Liver (tissue), 10 donors: ENCODE measurements at places on chromosomes 7 and 10.

DNA sequence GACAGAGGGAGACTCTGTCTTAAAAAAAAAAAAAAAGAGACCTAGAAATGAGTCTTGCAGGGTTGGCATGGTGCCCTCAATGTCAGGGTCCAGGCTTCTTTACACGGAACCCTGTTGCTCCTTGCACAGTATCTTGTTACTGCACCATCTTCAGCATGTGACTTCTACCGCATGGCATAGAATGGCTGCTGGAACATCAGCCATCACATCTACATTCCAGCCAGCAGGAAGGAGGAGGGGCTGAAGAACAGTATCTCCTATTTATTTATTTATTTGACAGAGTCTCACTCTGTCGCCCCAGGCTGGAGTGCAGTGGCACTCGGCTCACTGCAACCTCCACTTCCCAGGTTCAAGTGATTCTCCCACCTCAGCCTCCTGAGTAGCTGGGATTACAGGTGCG lies 3.7 kb upstream of the ACHE start:
- DNase-seq: no peak

GRCh38 chr10:29023678-29024077 lies 265.2 kb upstream of the LYZL1 start:
- no peak for DNase-seq

GRCh38 chr7:108009873-108010272 lies 6.9 kb upstream of the LAMB1 start:
- DNase-seq: no peak

GRCh38 chr10:22379059-22379458 lies 33.8 kb downstream of the SPAG6 start:
- no peak for DNase-seq

DNA sequence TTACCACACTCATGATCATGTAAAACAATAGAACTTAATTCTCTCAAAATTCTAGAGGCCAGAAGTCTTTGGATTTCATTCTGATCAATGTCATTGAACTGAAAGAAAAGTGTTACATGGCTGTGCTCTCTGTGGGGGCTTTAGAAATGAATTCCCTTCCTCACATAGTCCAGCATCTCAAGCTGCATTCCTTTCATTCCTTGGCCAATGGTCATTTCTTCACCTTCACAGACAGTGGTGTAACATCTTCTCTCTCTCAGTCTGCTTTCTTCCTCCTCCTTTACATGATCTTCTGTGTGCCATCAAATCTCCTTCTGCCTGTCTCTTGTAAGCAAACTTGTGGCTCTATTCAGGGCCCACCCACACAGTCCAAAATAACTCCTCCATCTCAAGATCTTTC lies 735.3 kb downstream of the SUGCT start:
- no peak for DNase-seq

DNA sequence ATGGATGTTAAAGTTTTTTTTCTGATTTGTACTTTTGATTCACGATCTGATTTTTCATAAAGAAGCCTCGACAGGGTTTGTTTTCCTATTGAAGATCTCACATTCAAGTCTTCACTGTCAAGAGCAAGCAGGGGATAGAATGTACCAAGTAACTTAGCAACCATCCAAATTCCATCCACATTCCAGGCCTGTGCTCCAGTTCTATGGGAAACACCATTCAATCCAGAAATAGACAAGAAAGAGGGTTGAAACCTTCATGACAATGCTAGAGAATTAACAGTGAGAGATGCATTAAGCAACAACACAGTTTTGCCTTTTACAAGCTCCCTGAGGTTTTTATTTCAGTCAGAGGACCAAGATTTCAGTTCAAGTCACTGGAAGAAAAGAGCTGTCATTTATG lies 300.2 kb downstream of the NEBL start:
- DNase-seq: no peak

- DNase-seq: no peak
These were observed 57.8 kb downstream of the GAD2 start for GRCh38 chr10:26274391-26274790.

DNA sequence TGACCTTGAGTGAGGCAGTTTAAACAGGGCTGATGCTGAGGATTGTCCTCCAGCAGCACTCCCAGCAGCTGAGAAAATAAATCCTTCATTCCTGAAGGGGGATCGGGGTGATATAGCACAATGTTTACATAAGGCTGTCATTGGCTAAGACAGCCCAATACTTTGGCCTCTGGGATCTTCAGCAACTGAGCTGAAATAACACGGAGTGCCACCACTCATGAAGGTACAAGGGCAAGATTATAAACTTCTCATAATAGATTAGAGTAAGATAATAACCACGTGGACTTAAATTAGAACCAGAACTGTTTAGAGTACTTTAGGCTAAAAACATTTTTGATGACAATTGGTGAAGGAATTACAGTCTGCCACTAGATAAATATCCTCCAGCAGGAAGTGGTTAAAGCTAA lies 70.0 kb upstream of the PAPSS2 start:
- no peak for DNase-seq

DNA sequence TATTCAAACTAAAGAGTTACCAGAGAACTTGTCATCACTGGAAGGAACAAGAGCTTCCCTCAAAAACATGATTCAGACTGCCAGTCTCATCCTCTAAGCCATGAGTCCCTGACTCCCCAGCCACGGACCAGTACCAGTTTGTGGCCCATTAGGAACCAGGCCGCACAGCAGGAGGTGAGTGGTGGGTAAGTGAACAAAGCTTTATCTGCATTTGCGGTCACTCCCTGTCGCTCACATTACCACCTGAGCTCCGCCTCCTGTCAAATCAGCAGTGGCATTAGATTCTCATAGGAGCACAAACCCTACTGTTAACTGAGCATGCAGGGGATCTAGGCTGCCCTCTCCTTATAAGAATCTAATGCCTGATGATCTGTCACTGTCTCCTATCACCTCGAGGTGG lies 42.2 kb upstream of the C10orf90 start:
- DNase-seq: peak; percentile 9

GRCh38 chr10:116263870-116264655 lies 8.9 kb downstream of the GFRA1 start:
- no peak for DNase-seq

GRCh38 chr7:87672217-87672616 lies 44.0 kb downstream of the RUNDC3B start:
- no peak for DNase-seq

DNA sequence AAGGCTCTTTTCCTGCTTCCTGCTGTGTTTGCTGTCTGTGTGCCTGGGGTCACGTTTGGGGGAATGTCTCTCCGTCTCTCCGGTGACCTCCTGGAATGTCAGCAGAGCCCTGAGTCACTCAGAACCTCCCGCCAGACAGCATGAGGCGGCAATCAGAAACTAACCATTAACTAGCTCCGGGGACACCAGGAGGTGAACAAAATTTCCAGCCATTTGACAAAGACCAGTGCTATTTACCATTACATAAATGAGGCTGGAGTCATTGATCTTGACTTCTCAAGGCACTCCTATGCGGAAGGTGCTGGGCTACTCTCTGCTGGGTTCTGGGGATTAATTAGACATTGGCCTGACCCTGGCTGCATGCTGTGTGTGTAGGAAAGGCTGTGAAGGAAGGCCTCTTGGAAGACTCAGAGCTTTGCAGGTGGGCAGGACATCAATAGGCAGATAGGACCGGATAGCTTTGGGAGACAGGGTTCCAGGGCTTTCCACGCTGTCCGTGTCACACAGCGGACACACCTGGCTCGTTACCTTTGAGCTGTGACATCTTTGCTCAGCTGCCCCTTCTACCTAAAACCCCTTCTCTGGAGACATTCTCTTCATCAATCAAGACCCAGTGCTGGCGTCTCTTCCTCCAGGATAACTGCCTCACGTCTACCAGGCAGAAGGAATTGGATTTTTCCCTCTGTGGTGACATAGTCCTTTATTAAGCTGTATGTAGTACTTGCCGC lies 77.0 kb downstream of the PFKFB3 start:
- no peak for DNase-seq

- DNase-seq: no peak
These were observed 21.5 kb downstream of the ADARB2 start for GRCh38 chr10:1715821-1716220.

- no peak for DNase-seq
These were observed 6.6 kb downstream of the SYNPO2L start for GRCh38 chr10:73648975-73649829.

DNA sequence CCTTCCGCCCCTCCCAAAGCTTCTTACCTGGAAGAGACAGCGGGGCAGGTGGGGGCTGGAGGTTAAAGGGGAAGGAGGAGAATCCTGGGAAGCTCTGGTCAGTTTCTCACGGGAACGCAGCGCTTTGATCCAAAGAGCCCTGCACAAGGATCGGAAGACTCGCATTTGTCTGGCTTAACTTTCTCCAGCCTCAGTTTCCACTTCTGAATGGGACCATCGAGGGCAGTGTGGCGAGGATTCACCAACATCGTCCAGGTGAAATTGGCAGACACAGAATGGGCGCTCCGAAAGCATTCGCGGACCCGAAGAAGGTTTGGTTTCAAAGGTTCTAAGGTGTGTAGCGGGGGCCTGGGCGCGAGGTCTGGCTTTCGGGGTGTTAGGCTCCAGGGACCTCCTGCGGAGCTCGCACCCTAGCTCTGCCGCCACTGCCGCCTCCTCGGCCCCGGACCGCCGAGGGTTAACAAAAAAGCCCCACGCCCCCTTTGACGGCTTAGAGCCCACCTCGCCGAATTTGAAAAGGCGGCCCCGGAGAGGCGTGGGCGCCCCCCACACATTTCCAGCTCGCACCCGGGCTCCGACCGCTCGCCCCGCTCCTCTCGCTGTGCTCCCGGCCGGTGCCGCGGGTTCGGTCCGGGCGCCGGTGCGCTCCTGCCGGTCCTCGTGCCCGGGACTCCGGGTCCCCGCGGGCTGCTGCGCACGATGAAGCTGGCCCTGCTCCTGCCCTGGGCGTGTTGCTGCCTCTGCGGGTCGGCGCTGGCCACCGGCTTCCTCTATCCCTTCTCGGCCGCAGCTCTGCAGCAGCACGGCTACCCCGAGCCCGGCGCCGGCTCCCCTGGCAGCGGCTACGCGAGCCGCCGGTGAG lies at the start of gene COL26A1:
TSS of gene COL26A1 (plus strand) at position 542 of the 862 bp plus-strand sequence. CDS start at position 700, 158 bp downstream.
- peak; percentile 40 for DNase-seq

DNA sequence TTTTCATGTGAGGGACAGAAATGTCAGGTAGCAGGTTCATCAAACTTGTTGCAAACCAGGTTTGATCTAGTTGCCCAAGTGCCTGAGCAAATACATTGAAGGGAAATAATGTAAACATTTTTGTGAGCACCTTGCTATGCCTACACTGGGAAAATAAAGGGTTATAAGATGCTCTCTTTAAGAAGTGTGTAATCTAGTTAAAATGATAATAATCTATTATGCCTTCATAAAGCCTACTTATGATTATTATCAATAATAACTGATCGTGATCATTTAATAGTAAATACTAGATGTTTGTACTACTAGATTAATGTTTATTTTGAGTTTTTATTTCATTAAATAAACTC lies 1.9 kb upstream of the TMEM229A start:
- no peak for DNase-seq

DNA sequence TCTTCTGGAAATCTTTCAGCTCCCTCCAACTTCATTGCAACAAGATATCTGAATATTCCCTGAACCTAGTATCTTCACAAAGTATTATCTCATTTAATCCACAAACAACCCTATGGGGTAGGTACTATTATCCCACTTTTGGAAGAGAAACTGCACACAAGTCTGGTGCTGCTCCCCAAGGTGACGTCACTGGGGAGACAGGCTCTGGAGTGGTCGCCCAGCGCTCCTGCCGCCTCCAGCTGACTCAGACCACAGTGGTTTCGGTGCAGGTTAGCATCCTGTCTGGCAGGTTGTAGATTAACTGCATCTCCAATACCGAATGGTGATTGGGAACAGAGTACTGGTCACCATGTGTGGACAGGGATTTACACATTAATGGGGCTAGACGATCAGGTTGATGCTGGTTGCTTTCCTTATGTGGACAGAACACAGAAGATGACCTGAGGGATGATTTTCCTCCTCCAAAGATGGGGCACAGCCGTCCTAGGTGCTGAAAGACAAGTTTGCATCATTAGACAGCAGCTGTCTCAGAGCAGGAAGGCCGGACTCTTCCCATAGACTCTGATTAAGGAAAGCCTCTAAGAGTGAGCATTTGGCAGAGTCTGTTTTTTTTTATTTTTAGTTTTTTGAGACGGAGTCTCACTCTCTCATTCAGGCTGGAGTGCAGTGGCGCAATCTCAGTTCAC lies 128.6 kb downstream of the TRRAP start:
- no peak for DNase-seq

DNA sequence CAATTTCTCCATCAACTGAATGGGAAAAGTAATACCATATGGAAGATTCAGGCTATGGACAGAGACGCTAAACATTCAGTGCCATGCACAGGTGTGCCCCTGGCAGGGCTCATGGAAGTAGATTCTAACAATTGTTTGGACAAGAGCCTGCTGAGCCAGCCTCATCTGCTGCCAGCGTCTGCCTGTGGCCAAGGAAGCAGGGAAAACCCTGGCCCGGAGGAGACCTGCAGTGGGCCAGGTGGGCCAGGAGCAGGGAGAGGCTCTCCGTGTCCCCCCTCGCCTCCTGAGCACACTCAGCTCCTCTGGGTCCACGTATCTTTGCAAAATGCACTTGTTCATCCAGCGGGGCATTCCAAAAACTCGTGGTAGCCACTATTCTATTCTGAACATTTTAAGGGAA lies 130.1 kb downstream of the TCERG1L start:
- DNase-seq: no peak

- DNase-seq: no peak
These were observed 8.1 kb downstream of the CYP26A1 start for GRCh38 chr10:93081834-93082233.

DNA sequence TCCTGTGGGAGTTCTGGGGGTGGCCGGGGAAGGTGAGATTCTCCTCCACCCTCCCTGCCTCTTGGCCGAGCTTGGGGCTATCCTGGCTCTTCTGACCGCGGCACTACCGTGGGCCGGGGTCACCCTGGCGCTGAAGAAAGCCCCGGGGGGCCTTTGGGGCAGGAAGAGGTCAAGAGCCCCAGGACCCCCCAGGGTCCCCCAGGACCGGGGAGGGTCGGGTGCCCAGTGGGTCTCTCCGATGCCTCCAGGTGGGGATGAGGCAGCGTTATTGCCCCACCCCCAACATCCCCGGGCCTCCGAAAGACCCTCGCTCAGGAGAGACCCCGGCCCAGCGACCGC lies 439 bp upstream of the KNDC1 start:
- DNase-seq: no peak

DNA sequence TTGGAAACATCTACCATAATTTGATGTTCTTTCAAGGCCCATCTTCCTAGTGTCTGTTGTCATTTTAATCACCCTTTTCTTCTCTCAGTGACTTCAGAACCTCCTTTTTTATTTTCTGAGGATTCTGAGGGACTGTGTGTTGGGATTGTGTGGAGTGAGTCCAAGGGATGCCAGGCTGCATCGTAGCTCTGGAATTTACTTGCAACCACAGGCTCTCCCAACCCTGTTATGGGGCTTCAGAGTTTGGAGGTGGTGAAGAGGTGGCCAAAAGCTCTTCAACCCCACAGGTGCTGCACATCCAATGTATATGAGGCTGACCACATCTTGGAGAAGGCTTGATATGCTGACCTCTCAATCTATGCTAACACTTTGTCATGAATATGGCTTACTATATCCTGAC lies 79.5 kb upstream of the GPR141 start:
- DNase-seq: no peak

DNA sequence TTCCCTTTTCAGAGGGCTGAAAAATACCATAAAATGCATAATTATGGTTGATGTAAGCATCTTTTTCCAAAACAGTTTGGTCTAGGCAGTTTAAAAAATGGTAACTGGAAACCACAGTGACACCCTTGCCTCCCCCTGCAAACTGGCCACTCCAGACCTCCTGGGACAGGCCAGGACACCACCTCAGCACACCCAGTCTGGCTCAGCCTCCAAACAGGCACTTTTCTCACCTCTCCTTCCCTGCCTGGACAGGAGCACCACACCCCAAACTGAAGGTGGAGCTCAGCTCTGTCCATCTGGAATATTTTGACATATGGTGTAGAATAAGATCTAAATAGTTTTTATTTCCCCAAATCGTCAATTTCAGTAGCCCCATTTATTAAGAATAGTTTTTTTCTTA lies 78.5 kb downstream of the CDK14 start:
- no peak for DNase-seq
